ENCODE measurements at places on chromosomes 13 and 19. TPM values are rescaled to one million over a fixed set of nuclear protein-coding genes. Genes with fewer than 3 reads are reported as not detected.

DNA sequence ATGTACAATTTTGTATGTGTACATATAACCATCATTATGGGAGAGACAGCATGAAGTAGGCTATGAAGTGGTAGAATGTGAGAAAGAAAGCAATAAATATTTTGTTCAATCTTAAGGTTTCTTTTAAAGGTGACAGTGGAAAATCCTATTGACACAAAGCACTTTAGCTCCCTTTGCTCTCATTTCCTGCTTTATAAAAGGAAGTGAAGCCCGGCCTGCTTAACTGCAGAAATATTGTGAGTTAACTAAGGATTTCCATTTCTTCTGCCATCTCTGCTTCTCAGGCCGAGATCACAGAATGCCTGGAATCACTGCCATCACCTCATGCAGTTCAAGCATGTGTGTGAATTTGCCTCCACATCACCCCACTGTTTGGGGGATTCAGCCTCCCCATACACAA lies 83.5 kb downstream of the FRY start:
- DNase-seq, result no peak

RAVER1 gene
- total RNA-seq, result 34.9 TPM

DNA sequence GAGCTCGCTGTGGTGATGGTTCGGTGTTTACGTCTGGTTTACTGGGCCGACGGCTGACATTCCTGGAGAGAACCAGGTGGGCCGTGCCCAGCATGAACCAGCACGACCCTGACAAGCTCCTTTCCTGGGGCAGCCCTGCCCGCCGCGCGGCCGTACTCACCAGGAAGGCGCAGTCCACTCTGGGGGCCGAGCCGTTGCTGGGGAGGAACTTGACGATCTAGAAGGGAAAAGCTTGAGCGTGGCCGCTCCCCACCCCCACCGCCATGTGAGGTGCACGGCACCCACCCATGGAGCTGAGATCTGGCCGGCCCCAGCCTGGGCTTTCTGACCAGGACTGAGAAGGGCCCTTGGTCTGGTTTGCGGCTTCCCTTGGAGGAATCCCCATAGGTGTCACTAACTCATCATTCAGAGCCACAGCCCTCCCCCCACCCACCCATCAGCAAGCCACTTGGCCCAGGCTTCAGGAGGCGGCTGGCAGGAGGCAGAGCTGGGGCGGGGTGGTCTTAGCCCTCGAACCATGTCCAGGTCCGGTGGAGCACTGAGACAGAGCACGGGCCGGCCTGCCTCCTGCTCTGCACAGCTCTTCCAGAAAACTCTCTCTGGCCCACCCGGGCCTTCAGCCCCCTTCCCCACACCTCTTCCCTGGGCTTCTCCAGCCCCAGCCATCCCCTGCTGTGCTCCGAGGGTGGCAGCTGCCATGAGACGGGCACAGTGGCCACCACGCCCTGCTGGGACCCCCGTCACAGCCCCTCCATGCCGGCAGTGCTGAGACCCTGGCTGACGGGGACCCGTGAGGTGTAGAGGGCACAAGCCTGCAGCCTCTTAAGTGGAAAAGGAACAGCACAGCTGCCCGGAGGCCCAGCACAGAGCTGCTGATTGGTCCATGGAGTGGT lies 6.2 kb downstream of the ATP4B start:
- no peak for DNase-seq

DNA sequence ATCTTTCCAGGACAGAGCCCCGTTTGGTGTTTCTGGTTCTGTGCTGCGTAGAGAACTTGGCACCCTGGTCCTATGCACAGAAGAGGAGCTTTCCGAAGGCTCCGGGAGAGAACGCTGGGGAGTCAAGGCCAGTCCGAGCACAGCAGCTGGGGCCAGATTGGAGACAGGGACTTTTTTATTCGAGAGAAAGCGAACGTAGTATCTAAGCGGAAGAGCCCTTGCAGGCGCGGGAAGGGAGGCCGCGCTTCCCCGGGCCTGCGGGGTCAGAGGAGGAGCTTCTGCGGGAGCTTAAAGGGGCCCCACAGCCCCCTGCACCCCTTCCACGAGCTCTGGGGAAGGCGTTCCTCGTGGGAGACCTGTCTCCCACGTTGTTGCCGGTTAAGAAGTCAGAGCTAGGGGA lies 48.6 kb upstream of the ARHGEF7 start:
- no peak for DNase-seq

GRCh38 chr19:16361254-16361653 lies 36.6 kb downstream of the KLF2 start:
- DNase-seq, result no peak

DNA sequence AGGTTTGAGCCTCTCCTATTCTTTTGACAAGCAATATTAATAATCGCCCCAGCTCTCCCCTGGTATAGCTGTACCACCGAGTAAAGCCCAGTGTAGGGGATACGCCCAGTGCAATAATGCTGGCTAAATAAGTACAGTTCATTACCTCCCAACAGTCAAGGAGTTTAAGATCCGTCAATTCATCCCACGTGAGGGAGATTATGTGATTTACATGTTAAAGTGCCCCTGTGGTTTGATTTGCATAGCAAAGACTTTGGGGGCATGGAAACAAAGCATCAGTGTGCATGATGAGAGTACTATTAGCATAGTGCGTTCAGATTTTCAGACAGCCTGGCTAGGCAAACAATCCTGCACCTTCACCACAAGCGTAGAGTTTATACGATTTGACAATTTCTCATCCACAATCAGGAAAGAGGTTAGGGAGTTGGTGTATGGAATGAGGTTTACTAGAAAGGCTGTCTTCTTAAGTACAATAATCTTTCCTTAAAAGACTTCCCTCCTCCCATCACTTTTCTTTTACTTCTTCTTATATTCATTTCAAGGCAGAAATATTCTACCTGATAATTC lies 754.0 kb downstream of the DIAPH3 start:
- no peak for DNase-seq

DNA sequence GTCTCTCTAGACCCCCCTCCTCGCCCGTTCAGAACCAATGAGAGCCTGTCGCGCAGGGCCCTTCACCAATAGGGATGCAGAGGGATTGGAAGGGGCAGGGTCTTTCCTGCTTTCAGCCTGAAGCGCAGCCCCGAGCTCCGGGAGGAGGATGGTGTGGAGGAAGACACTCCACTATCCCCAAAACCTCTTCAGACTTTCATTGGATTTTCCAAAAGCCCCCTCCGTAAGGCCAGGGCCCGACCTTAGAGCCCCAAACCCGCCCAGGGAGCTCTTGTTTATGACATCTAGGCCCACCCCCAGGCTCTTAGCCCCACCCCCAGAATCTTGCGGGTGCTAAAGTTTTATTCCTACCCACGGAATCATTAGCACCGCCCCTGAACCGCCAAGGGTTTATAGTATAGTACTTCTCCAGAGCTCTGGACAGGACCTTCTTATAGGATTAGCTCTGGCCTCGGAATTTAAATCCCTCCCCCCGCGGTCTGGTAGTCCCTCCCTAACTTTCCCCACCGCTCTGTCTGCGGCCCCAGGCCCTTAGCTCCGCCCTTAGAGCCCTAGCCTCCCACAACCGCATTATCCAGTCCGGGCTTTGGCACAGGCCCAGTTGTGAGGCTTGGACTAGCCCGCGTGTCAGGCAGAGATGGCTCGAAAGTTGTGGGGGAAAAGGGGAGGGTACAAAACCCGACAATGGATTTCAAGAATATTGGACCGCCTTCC lies 6.6 kb upstream of the EML2 start:
- DNase-seq, result peak; percentile 71

ZNF682 gene
- total RNA-seq, result 1.1 TPM

- no peak for DNase-seq
Observed at GRCh38 chr13:92649140-92649813, 577.3 kb upstream of the GPC6 start.

- DNase-seq, result no peak
Observed at GRCh38 chr13:51920786-51921185, 59.0 kb downstream of the CCDC70 start.
